ENCODE measurements at places on chromosomes 1 and 21. TPM values are rescaled to one million over a fixed set of nuclear protein-coding genes. Genes with fewer than 3 reads are reported as not detected.

TEX38 gene
- not detected for total RNA-seq

NDUFS2 gene
- total RNA-seq, result 85.2 TPM

FCRLA gene
- not detected for total RNA-seq

SIM2 gene
- total RNA-seq, result not detected

C1orf167 gene
- total RNA-seq, result not detected

PGBD5 gene
- 25.6 TPM for total RNA-seq

PROK1 gene
- not detected for total RNA-seq

CYP4Z1 gene
- 0.47 TPM for total RNA-seq

TRIM58 gene
- 3.1 TPM for total RNA-seq

PGM1 gene
- total RNA-seq, result 20.6 TPM

RPTN gene
- total RNA-seq, result not detected

SPRR2A gene
- not detected for total RNA-seq

RPRD2 gene
- 17.2 TPM for total RNA-seq

PDC gene
- total RNA-seq, result not detected

CBS gene
- total RNA-seq, result 68.3 TPM

WNT2B gene
- total RNA-seq, result 2.8 TPM

TTC24 gene
- total RNA-seq, result not detected

GPA33 gene
- not detected for total RNA-seq

PCP4 gene
- total RNA-seq, result 1.6 TPM

ZNF683 gene
- not detected for total RNA-seq

LAD1 gene
- total RNA-seq, result not detected

ADAM30 gene
- not detected for total RNA-seq

NDUFS5 gene
- total RNA-seq, result 268 TPM

TGFB2 gene
- total RNA-seq, result 61.8 TPM

KRTAP10-7 gene
- total RNA-seq, result not detected

UTS2 gene
- total RNA-seq, result not detected

ABCA4 gene
- 0.94 TPM for total RNA-seq

ASTN1 gene
- 67.4 TPM for total RNA-seq

EDN2 gene
- not detected for total RNA-seq

SLAMF1 gene
- total RNA-seq, result not detected

PTBP2 gene
- total RNA-seq, result 420 TPM
